Left forelimb (tissue), 1 donor: ENCODE measurements at places on chromosomes 3 and 15.

DNA sequence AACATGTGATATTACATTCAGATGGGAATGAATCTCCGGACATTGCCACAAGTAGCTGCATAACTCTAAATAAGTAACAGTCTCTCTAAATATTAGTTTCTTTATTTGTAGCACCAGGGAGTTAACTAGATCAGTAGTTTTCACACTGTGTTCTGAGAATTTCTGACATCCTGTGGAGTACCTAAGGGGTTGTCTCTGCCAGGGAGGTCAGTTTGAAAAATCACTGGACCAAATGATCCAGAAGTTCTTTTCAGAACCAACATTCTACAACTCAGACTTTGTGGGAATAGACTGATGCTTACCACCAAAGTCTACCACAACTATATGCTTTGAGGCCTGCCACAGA lies 9.0 kb upstream of the ILDR1 start:
- no peak for DNase-seq

DNA sequence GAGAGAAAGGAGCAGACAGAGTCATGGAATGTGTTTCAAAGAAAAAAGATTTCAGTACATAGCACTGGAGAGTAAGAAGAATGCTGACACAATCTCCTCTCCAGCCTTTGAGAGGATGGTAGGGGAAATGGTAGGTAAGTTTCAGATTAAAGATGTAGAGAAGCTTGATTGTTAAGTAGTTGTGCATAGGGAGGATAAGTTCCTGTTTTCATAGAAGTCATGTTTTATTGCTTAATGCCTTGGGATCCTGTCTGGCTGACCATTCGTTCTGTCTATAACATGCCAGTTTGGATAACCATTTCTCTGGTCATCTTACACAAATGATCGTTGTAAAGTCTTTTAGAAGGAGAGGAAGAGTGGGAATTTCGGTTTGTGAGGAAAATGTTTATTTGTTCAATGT lies 95.7 kb upstream of the IGSF10 start:
- DNase-seq, result no peak

- DNase-seq, result no peak
Measured at GRCh38 chr3:39879581-39879980, 70.2 kb downstream of the MYRIP start.

DNA sequence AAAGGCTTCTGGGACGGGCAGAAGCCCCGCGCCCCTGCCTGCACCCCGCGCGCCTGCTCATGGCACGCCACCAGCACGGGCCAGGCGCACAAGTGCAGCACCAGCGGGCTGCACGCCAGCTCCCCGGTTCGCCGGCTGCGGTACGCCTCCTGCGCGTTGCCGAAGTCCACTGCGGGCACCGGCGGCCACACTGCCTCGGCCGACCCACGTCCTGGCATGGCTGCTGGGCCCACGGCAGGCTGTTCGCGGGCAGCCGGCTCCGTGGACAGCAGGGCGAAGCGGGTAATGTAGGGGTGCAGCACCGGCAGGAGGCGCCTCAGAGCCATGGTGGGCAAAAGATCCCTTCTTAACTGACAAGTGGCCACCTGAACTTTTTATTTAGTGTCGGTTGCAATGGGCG lies 34.8 kb downstream of the MCCC1 start:
- no peak for DNase-seq

DNA sequence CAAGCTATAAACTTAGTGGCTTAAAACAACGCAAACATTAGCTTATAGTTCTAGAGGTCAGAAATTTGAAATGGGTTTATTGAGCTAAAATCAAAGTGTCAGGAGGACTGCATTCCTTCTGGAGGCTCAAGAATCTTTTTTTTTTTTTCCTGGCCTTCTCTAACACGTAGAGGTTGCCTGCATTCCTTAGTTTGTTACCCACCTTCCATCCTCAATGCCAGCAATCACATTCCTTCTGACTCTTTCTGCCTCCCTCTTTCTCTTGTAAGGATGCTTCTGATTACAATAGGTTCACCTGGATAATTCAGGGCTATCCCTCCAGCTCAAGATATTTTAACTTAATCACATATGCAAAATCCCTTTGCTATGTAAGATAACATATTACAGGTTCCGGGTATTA lies 24.8 kb downstream of the REC114 start:
- no peak for DNase-seq

DNA sequence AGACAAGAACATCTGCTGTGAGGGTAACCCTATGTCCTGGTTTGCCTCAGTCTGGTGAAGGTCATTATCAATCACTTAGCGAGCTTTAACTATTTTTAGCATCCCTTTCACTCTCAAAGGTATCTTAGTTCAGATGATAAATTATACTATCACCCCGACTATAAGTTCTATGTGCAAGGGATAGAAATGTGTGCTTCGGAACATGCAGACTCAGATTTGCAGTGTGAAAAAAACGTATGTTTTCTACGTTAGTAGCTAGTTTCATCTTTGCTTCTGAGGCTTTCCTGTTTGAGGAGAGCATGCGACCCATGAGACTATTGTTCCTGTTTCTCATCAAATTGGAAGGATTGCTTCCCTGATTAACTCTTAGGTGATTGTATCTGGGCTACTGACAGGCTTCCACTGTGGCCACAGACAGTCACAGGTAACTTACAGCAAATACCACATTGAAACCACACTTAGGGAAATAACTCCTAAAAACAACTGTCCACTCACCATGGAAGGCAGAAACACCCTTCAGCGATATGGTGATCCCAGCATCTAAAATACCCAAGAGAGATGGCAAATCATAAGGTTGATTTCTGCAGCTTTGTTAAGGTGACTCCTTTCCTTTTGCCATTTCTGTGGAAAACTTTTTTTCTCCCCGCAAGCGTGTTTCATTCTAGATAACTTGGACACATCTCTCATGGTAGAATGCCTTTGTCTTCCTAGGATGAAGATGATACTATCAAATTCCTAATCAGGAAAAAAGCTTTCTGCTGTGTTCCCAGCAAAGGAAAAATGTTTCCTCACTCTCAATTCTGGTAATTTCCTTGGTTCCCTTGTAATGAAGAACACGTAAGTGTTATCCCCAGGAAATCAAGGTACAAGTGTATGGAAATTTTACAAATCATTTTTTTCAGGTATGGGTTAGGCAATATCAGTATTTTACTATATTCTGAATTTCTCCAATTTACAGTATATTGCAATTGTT lies 5.2 kb downstream of the GCSAM start:
- no peak for DNase-seq

DNA sequence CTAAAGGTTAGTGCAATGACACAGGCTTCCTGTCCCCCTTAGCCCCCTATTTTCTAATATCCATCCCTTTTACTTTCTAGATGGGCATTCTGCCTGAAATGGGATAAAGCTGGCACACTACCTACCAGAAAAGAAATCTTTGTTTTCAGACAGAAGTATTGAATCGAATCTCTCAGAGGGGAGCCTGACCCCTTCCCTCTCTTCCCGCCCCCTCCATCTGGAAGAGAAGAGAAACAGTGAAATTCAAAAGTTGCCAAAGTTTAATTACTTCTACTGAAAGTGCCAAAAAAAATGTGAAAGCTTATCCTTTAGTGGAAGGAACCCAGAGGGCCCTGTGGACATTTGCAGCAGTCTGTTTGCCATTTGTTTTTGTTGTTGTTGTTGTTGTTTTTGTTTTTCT lies 523.8 kb downstream of the AGBL1 start:
- no peak for DNase-seq

GRCh38 chr3:16415911-16416476 lies 97.5 kb downstream of the RFTN1 start:
- DNase-seq, result no peak

DNA sequence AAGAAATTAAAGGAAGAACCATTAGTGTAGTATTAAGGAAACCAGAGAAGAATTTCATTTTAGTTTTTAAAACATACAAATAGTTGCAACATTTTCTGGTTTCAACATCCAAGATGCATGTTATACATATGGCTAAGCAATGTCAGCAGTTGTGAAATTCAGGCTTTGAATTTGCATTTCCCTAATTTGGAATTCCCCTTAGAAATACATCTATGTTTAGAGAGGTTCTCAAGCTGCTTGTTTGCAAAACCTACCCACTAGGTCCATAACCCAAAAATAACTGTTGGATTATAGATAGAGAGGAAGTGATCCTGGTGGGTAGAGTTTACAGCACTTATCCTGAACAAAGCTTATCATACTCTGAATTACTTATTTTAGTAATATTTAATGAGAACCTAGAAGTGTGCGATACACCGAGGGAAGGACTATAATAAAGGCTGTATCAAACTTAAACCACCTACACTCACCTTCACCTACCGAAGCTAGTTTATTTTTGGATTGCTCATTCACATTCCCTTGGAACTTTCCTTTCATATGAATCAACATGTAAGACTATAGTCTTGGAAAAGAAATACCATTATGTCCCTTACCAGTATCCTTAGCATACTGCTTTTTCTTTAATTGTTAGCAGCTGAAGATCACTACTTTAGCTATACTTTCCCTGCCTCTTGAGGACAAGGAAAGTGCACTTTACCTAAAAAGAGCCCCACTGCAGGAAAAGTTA lies 60.6 kb downstream of the CHAC1 start:
- DNase-seq, result no peak

GRCh38 chr3:197029511-197030167 lies at the start of gene MELTF:
Gene MELTF (minus strand): TSS chr3:197029817. CDS start chr3:197029702, 115 bp downstream.
- DNase-seq, result peak; percentile 82

- no peak for DNase-seq
Measured at GRCh38 chr3:47225310-47225906, 57.2 kb downstream of the KIF9 start.

DNA sequence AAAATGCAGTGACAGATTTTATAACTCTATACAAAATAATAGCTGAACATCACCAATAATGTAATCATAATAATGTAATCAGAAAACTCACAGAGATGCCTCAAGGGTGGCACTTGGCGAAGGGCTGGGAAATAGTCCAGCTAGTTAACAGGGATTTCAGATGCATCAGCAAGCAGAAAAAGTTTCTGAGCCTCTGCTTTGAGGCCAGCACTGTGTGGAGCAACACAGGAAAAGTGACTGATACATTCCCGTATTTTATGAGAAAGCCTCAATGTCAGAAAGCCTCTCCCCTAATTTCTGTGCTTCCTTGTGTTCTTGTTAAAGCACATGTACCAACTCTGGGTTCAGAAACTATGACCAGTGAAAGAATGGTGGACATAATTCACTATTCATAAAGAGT lies 304.8 kb downstream of the VPS13C start:
- no peak for DNase-seq

DNA sequence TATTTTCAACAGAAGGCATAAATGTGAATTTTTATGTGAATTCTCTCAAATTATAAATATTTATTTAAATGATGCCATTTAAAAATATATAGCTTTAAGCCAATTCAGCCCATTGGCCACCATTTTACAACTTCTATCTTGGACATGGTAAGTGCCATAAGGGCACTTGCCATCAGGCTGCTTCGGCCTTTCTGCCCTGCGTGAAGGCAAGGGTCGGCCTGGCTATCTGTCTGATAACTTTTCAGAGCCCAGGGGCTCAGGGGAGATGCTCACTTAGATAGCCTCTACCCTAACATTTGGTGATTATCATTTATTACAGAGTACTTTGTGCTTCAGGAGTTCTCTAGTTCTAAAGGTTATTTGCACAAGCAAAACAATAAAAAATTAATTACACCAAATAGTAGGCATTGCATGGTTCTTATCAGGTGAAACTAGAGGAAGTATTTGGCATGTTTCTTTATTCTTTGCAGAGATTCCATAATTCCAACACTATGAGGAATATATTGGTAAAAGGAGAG lies 62.4 kb upstream of the MBNL1 start:
- DNase-seq, result no peak

DNA sequence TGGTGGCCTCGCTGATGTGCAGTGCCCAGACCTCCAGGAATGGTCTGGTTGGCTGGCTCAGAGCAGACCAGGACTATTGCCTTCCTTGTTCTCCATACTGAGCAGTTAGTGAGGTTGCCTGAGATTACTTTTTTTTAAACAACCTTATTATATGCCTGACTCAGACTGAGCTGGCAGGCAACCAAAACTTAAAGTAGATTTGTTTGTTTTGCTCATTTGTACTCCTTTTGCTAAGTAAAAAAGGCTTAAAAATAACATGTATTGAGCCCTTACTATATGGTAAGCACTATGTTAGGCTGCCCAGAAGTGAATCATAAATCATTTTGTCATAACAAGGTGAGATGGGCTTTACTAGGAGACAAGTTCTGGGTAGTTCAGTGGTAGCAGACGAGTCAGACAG lies 92.4 kb downstream of the GHSR start:
- no peak for DNase-seq

DNA sequence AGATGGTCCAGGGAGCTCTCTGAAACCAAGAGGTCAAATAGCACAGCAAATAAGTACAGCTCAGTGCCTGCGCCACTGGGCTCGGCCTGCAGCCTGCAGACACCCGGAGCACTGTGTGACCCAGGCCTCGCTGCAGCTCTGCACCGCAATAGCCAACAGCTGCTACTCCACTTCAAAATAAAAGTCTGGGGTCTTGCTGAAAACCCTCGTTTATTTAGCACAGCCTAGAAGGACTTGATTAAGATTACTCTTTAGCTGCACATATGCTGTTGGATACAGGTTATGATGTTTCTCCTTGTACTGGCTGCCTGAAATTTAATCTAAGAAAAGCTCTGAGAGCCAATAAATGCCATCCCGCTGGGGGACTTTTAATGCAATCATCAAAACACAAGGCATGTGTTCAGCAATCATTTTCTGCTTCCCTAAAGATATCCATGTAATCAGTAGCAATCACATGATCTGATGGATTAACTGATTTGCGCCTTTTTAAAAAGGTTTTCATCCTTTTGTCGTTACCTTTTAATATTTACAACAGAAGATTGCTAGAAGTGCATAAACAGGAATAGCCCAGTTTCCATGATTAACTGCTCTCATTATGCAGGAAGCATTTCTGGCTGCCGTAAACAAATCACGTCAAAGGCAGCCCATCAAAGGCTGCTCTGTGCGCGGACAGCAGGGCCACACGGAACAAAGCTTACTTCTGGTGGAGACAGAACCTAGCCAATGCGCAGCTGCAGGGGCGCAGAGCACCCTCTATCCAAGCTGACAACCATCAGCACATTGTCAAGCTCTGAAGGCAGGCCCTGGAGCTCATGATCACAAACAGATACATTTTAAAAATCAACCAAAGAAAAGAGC lies 58.8 kb downstream of the CLASP2 start:
- peak; percentile 74 for DNase-seq
